ENCODE measurements at places on chromosomes 7 and 10. TPM values are rescaled to one million over a fixed set of nuclear protein-coding genes. Genes with fewer than 3 reads are reported as not detected.

- DNase-seq = no peak
Observed at GRCh38 chr7:138785587-138786437, 12.0 kb upstream of the TMEM213 start.

CELF2 gene
- total RNA-seq = 67.1 TPM

TMEM26 gene
- total RNA-seq = 0.23 TPM

GRCh38 chr7:28705350-28705749 lies 252.8 kb downstream of the TRIL start:
- no peak for DNase-seq

DNA sequence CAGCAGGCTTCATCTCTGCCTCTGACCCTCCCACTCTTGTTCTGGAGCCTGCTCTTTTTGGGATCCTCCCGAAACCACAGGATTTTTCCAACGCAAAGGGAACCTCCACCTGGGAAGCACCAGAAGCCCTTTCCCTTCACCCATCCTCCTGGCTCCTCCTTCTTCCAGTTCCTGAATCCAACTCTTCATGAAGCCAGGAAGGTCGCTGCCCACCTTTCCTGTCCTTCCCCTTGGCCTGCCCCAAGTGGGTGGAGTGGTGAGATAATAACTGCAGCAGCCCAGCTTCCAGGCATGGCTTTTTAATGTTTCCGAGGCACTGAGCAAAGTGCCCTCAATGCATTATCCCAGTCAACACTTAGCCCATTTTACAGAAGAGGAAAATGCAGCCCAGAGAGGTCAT lies 70.8 kb upstream of the EEPD1 start:
- no peak for DNase-seq

DNA sequence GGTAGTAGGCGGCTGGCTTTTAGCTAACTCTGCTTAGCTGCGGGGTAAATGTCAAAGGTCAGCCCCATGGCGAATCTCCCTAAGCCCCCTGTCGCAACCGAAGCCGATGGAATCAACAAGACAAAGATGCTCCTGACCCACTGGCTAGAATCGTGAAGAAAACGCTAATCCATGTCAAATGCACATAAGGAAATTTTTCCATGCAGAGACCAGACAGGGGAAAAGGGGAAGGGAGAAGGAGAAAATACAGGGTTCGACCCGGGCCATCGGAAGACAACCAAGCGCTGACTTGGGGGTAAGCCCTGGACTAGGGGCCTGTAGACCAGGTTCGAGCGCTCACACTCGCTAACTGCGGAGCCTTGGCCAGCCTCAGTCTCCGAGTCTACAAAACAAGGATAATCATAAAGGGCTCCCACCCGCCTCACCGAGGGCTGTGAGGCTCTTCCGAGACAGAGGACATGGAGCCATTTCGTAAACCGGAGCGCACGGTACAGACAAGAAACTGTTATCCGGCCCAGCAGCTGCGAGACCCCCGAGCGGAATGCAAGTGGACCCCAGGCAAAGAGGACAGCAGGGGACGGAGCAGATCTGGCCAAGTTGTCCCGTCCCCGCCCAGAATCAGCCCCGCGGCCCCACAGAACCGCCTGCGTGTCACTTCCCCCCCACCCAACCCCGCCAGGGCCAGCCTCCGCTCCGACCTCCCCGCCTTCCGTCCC lies 507 bp downstream of the SAR1A start:
- no peak for DNase-seq

NEUROD6 gene
- total RNA-seq = not detected

DNA sequence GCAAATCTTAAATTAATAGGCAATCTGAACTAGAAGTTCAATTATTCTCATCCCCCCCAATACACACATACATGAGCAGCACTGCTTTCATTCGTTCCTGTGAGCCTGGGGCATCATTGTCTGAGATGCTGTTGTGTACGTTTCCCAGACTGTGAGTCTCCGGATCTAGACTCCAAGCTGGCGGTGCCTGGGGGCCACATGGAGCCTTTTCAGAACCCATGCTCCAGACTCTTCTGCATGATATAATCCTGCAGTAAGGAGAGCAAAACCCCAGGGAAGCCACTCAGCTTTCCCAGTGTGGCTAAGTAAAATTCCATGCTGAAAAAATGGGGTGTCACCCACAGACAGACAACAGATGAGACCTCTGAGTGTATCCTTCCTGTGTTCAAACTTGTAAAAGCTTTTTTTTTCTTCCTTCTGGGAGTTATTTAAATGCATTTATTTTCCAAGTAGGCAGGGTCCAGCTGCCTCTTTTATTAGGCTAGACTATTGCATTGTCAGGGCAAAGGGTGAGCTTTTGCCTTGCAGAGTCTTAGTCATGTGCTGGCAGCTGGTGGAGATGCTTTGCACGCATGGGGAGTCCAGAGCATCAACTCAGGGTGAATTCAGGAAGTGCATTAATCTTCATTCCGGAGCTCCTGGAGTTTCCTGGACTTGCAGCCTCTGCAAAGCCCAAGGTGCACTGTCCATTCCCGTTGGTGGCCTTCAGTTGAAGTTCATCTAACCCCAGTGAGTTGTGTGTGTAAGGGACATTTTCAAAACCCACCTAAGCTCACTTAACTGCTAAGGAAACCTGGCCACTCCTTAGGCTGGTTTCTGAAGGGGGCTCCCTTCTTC lies 185.7 kb upstream of the ADO start:
- no peak for DNase-seq

DNA sequence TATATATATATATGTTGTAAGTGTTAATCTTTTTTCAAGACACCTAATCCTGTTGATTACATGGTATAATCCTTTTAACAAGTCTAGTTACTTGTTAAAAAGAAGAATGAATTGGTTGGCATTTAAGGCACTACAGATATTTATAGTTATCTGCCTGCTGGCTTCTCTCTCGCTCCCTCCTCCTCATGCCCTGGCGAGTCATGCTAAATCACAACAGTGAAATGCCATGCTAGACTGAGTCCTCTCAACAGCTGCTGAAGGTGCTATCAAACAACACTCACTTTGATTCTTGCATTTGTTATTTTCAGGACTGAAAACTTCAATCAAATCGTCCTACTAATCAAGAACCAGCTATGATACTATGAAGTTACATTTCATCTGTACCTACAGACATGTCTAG lies 15.4 kb downstream of the NRAP start:
- DNase-seq = peak; percentile 56

DNA sequence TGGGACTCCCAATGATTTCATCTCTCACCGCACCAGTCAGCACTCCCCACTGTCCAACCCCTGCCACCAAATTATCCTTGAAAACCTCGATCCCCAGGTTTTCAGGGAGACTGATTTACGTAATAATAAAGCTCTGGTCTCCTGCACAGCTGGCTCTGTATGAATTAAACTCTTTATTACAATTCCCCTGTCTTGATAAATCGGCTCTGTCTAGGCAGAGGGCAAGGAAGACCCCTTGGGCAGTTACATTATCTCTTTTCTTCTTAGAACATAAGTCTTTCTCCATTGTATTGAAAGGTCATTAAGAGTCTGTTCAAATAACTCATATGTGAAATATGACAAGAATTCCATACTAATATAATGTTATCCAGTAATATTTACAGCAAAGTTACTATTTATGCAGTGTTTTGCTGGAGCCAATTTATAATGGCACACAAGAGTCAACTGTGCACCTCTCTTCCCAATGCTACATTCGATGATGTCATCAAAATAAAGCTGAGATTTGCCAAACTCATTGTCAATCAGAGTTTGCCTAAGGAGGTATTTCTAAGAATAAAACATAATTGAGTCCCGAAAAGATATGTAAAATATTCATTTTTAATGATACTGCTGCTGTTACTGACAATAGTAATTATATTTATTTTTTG lies 1297.2 kb upstream of the LRRTM3 start:
- DNase-seq = no peak

THSD7A gene
- total RNA-seq = 2.0 TPM

- DNase-seq = no peak
Observed at GRCh38 chr7:36109013-36109627, 43.9 kb upstream of the EEPD1 start.

- DNase-seq = no peak
Observed at GRCh38 chr7:157495594-157495993, 158.8 kb downstream of the DNAJB6 start.

PDK4 gene
- total RNA-seq = 145 TPM
